ENCODE measurements at places on chromosomes 6 and 20.
A peak's percentile ranks its signal among the peaks of the same experiment; 100 is the strongest.

GRCh38 chr6:159887761-159888160, 3.0 kb upstream of the MAS1 start:
- no peak for DNase-seq

GRCh38 chr6:112007805-112008204, 46.1 kb upstream of the CCN6 start:
- DNase-seq = peak; percentile 65

- no peak for DNase-seq
These were observed 859.8 kb downstream of the MAFB start for GRCh38 chr20:39829256-39829655.

DNA sequence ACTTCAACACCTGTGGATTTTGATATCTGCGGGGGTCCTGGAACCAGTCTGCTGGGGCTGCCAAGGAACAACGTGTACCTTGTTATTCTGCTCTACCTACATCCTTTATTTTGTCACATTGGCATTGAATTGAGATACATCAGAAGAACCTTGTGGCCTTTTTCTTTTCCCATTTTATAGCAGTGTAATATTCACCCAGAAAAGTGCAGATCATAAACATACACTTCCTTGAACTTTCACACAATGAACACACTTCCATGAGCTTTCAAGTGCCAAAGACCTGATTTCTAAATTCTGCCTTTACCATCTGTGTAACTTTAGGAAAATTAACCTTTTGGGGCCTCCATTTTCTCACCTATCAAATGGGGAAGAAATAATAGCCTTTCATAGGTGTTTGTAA, 29.9 kb upstream of the RREB1 start:
- no peak for DNase-seq

GRCh38 chr6:43736211-43736786, 33.7 kb upstream of the VEGFA start:
- no peak for DNase-seq

DNA sequence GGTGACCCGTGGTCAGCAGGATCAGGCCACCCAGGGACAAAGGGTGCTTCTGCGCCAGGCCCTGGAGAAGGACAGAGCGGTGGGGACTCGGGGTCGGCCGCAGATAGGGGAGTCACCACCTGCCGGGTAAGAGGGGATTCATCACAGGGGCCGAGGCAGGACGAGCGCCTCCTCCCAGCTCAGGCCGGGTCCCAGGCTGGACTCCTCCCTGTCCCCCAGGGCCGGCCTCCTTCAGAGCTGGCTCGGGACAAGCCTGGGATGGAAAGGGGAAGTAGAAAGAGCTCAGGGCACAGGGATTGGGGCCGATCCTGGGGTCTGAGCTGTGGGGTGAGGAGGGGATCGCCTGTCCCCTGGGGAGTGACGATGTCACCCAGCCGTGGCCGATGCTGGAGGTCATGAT, 154.6 kb upstream of the PROKR2 start:
- DNase-seq = no peak
